K562 (cell line): ENCODE measurements at places on chromosomes 7 and 10.

DNA sequence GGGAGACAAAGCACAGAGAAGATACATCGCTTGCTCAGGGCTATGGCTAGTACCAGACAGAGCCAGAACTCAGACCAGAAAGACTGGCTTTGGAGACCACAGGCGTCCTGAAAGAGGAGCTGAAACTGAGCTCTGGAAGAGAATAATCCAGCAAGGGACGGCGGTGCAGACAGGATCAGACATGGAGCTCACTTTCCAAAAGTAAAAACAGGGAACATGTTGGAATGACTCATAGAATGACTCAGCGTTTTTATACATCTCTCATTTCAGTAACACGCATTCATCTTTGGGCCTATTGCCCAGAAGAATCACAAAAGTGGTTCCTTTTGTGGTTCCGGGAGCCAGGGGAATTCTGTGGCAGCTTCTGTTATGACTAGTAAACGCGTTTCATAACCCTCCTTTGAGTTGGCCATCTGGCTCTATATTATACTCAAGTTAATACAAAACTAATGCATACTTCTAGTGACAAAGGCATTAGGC lies 37.2 kb downstream of the PLEKHS1 start:
- peak; percentile 9 for DNase-seq

GRCh38 chr10:124574456-124575070 lies 112.9 kb downstream of the LHPP start:
- no peak for DNase-seq

DNA sequence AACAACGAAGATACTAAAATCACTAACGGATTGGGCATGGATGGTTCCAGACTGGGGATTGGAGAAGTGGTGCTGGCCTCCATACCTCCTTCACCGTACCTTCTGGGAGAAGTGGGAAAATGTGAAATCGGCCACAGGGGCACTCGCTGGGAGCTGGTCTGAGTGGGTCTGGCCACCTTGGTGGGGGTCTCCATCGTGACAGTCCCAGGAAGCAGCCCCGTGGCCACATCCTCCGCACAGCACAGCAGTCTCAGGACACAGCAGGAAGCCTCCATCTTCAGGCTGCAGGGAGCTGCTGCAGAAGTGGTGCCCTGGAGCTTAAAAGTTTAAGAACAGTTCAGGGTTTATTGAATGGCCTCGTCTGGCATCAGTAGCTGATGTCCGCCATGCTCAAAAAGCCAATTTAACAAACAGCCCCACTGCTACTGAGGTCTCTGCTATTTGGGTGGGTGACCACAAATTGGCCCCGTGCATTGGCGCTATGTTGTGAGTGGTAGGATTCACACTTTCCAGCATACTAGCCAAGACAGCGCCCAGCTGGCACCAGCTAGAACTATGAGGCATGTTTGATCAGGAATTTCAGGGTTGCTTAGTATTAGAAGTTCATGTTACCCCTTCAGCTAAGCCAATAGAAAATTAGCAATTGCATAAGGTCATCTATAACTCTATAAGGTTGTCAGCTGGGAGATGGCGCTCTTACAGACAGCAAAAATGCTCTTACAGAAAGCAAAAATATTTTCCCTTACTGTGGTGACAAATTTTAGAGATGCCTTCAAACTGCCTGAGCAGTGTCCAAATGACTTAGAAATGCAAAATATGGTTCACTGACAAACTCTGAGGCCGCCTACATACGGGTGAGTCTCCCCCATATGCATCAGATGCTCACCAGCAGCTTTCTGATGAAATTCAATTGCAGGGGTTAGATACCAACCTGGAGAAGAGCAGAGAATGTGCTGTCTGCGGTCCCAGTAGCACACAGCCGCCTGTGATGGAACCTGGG lies 17.0 kb downstream of the PKD1L1 start:
- DNase-seq = no peak

- DNase-seq = no peak
Measured at GRCh38 chr10:35340975-35341374, 4.7 kb downstream of the CCNY start.

DNA sequence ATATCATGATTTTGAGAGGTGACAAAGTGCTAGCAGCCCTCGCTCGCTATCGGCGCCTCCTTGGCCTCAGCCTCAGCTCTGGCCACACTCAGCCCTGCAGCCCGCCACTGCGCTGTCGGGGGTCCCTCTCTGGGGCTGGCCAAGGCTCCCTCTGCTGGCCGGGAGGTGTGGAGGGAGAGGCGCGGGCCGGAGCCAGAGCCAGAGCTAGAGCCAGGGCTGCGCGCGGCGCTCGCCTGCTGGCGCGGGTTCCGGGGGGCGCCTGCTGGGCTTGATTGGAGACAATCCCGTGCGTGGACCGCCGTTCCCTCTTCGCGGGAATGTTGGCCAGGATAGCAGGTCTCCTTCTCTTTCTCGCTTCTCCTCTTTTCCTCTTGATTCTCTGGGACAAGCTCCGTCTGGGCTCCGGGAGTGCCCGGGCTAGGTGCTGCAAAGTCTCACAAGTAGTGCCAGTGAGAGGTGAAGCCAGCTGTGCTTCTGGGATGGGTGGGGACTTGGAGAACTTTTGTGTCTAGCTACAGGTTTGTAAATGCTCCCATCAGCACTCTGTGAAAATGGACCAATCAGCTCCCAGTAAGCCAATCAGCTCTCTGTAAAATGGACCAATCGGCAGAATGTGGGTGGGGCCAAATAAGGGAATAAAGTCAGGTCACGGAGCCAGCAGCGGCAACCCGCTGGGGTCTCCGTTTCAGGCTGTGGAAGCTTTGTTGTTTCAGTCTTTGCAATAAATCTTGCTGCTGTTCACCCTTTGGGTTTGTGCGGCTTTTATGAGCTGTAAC lies 43.4 kb upstream of the ELMO1 start:
- DNase-seq = no peak
